ENCODE measurements at places on chromosomes 1 and 21.

- DNase-seq: no peak
These were observed 19.9 kb downstream of the ALDH4A1 start for GRCh38 chr1:18882486-18882885.

GRCh38 chr1:55483523-55483922, 268.4 kb upstream of the USP24 start:
- no peak for DNase-seq

GRCh38 chr1:85464497-85465098, 361 bp downstream of the DDAH1 start:
- peak; percentile 54 for DNase-seq

GRCh38 chr1:53766831-53767405, 28.0 kb upstream of the GLIS1 start:
- DNase-seq: no peak

DNA sequence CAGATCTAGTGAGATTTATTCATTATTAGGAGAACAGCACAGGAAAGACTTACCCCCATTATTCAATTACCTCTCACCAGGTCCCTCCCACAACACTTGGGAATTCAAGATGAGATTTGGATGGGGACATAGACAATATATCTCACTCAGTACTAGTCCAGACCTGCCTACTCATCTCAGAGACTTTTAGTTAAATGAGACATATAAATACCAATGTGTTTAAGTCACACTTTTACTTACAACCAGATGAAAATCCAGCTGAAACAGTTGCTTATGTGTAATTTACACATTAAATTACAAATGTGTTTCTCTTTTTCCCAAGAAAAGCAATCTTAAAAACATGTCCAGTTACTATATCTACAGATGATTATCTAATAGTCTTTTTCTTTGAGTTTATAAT, 1145.6 kb downstream of the KCNT2 start:
- DNase-seq: no peak

DNA sequence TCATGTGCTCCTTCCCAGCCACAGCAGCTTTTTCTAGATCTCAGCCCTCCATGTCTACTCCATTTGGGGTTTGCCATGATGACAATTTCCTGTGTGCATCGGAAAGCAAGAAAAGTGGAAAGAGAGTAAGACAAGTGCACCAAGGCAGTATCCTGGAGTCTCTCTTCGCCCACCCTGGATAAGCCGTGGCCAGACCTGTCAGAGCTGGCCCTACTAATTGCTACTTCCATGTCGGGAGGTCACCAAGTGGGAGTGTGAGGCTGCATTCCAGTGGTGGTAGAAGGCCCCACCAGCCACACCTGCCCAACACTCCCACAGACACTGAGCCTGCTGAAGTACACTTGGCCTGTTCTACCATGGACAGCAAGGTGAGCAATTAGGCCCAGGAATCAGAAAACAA, 14.0 kb upstream of the LORICRIN start:
- DNase-seq: no peak

- no peak for DNase-seq
These were observed 254.0 kb upstream of the RUNX1 start for GRCh38 chr21:35303085-35303484.

DNA sequence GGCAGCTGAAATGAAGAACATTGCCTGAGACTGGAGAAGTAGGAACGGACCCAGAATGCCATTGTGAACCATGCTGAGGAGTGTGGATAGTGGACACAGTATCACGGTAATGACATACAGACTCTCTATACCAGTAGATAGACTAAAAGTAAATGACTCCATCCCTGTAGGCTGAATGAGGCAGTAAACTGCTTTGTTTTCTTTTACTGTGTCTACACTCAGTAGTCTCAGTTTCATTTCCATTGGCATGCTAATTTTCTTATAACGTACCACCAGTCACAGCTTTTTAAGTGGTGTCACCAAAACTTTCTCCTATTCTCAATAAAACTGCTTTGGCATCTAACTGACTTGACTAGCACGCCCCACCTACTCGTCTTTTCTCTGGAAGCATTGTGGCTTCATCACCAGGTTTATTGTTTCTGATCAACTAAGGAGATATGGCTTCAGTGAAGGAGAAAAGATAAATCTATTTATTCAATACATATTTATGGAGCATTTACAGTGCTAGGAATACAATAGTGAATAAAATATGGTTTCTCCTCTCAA, 8.4 kb upstream of the ZNF697 start:
- no peak for DNase-seq

- DNase-seq: no peak
These were observed 6.5 kb downstream of the KRTCAP2 start for GRCh38 chr1:155166471-155167165.

GRCh38 chr1:77433934-77434333, 152.1 kb downstream of the AK5 start:
- DNase-seq: no peak

DNA sequence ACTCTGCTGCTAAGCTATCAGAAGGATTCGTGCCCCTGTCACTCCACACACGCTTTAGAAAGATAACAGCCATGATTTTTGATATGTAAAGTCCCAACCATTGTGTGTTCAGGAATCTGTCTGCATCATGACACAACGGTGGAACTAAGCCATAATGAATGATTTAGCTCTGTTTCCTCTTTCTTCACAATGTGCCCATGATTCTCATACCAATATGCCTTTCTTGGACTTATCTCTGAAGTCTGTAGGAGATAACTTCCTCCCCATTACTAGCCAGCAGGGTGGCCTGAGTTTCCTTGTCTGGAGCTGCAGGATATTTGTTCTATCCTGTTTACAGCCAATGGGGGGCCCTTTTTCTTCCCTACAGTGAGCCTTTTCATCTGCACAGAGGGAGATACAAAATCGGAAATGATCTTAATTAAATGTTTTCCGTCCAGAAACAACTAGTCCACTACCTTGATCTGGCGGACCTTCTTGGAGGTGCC, 511.7 kb downstream of the USP25 start:
- DNase-seq: no peak

DNA sequence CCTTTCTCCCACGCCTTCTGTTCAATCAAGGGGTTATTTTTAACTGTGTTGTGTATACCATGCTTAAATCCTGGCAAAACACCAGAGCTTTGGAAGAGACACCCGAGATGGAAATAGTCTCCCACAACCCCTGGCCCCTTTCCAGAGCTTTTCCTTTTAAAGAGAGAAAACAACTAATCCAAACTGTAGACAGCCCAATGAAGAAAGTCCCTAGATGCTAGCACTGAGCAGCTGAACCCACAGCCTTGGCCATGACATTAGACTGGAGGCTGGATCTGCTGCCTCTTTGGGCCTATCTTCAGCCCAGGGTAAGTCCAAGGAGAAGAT, 64.9 kb upstream of the ARTN start:
- DNase-seq: no peak

DNA sequence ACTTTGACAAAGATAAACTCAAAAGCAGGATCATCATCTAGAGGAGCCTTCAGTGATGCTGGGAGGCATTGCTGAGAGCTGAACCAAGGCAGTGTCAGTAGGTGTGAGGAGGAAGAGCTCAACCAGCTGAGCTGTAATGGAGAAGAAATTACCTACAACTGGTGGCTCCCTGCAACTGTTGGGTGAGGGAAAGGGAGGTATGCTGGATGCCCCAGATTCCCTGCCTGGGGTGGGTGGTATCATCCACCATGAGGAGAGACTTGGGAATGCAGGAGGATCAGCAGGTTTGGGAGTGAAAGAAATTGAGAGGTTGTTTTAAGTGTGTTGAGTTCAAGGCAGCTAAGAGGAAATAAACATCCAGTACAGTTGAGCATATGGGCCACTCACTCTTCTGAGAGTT, 199.8 kb downstream of the DNM3 start:
- no peak for DNase-seq

GRCh38 chr1:84740050-84740714, 49.9 kb upstream of the SSX2IP start:
- no peak for DNase-seq

DNA sequence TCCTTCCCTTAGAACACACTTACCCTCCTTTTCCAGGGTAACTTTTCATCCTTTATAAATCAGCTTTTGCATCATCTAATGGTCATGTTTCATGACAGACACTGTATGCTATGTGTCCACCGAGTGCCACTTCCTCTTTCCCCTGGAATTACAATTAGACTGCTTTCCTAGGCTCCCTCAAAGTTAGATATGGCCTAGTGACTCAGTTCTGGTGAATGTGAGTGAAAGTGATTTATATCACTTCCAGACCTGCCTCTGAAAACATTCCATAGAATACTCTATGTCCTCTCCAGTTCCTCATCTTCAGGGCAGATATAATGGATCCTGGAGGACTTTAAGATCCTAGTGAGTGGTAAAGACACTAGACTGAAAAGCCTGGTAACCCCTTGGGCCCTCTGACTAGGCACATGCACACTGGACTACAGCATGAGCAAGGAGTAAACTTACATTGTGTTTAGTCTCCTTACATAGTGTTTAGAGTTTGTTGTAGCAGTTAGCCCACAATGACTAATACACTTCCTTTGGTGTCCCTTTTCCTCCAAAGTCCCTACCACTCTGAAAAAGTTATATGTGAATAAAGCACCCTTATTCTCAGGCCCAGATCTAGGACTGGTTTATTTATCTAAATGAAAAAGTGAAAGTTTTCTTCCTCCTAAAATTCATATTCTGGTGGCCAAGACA, 59.3 kb downstream of the GPR88 start:
- DNase-seq: no peak

GRCh38 chr1:40802078-40802741, 18.6 kb downstream of the KCNQ4 start:
- peak; percentile 35 for DNase-seq

GRCh38 chr1:46606255-46606965, 2.3 kb upstream of the MKNK1 start:
- DNase-seq: no peak

GRCh38 chr1:109239409-109240068, 9.8 kb upstream of the CELSR2 start:
- DNase-seq: no peak

DNA sequence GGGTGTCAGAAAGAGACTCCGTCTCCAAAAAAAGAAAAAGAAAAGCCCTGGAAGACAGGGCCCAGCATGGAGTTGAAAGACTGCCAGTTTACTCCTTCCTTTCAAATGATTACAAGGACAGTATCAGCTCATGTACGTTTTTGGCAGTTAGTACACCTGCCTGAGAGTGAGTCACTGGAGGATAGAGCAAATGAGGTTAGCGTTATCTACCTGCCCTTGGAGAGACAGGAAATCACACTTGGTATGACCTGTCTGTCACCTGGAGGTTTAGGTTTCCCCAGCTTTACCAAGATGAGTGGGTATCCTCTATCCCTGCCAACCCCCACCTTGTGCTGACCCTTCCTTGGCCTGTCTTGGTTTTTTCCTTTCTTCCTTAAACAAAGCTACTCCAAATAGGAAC, 96.8 kb upstream of the BMP8A start:
- DNase-seq: no peak

DNA sequence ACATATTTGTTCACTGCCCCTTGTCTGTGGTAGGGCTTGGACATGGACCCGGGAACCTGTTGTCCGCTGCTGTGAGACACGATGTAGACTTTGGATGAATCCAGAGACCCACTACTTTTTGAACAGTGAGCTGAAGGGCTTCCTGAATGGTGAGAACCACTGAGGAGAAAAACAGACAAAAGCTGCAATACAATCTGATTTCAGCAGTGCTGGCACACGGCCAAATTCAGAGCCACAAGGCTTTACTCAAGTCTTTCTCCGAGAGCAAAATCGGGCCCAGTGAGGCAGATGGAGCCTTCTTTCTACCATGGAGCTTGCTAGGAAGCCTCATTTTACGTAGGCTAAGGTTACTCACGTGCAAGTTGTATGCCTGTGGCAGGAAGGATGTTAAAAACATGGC, 197.6 kb downstream of the SIPA1L2 start:
- DNase-seq: no peak

DNA sequence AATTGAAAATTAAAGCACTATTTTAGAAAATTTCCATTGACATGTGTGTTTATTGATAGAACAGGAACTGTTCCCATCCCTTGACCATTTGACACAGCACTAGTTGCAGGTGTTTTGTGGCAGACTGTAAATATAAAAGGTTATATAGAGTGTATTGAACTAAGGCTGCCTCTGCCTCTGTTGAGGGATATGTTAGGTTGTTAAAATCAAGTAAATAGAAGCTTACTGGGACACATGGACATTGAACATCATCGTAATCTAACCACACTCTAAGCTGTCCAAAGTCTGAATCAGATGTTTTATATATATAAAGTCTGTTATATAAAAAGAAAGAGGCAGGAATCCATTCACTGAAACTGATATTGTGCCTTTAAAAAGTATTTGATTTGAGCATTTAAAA, 308.1 kb upstream of the PKN2 start:
- no peak for DNase-seq

DNA sequence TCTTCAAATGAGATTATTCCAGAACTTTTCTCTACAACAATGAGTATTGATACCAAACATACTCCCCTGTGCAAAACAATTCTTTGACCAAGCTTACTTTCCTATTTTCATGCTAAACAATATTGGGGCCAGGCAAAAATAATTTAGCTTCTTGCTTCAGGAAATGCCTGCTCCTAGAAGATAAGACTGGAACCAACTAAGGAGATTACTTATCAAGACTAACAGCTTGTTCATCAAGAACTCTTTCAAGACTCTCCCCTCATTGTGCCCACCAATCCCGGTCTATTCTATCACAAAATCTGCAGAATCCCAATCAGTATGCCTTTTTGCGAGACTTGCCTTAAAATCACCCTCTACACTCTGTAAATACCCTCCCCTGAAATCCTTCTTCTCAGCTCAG, 536.6 kb downstream of the RWDD3 start:
- DNase-seq: no peak

DNA sequence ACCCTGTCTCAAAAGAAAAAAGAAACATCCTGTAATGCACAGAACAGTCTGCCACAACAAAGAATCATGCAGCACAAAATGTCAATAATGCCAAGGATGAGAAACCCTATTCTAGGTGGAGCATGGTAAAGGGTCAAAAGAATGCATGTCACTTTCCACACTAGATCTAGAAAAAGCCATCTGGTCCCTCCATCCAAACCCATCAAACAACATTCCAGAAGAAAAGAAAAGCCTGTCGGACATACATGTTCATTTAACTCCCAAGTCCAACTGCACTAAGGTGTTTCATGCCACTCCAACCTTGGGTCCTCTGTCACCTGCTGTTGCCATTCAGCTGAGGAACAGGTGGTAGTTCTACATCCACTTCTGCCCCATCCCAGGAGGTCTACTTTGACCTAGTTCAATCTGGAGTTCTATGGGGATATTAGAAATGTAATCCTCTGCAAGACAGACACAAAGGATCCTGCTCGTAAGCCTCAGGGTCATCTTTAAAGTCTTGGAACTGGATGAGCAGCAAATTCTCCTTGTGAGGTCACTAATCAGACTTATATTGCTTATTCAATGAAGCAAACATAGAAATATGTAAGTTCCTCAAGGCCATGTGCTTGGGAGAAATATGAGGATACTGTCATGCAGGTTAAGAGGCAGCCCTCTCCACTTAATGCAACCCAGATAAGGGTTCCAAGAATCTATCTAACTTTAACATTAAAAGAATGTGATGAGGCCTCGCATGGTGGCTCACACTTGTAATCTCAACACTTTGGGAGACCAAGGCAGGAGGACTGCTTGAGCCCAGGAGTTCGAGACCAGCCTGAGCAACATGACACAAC, 3.7 kb downstream of the DEDD start:
- no peak for DNase-seq
